ENCODE measurements at places on chromosomes 12 and 14. TPM values are rescaled to one million over a fixed set of nuclear protein-coding genes. Genes with fewer than 3 reads are reported as not detected.
A peak's percentile ranks its signal among the peaks of the same experiment; 100 is the strongest.

DNA sequence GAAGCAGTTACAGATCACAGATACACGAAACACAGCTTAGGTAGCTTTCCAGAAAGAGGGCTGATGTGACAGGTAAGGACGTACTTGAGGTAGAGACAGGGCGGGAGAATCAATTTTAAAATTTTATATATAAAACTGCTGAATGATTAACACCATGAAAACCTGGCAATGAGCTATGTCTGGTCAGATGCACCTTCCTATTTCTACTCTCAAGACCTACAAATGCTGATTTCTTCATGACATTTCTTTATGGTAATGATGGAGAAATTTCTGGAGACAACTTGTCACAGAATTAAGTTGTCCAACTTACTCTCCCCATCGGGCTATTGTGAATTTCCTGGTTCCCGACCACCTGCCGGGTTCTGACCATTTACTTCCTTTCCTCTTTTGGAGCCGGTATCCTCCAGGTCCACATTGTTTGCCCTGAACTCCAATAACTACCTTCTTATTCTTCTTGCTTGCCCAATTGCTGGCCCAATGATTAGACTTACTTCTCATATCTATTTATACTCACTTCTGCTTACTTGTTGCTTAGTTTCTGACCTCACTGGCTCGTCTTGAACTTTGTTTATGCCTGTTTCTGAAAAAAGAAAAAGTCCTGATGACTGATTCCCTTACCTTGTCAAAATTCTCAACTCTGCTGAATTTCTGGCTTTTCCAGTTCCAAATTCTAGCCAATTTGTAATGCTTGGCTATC, 12.8 kb upstream of the ATP2B1 start:
- no peak for DNase-seq

The BICDL1 gene
- 13.4 TPM for total RNA-seq

GRCh38 chr12:2108975-2109671, 56.3 kb downstream of the CACNA1C start:
- DNase-seq: no peak

- DNase-seq: no peak
These were observed 27.7 kb upstream of the CMA1 start for GRCh38 chr14:24535737-24536136.

The SERPINA12 gene
- total RNA-seq: not detected

- DNase-seq: no peak
These were observed 222.8 kb upstream of the NUDT4 start for GRCh38 chr12:93154753-93155480.

DNA sequence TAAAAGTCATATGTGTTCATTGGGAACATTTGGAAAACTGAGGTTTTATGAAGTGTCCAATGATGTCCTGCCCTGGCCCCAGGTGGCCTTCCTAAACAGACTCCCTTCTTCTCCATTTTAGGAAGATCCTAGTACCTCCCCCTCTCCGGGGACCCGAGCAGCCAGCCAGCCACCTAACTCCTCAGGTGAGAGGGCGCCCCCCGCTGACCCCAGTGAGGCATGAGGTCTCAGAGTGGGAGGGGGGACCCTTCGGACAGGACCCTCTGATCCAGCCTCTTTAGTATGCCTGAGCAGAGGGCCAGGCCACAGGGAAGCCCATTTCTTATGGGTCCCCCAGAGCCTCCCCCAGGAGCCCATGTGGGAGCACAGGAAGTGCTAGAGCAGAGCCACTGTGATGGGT, 23.7 kb downstream of the DEGS2 start:
- no peak for DNase-seq

DNA sequence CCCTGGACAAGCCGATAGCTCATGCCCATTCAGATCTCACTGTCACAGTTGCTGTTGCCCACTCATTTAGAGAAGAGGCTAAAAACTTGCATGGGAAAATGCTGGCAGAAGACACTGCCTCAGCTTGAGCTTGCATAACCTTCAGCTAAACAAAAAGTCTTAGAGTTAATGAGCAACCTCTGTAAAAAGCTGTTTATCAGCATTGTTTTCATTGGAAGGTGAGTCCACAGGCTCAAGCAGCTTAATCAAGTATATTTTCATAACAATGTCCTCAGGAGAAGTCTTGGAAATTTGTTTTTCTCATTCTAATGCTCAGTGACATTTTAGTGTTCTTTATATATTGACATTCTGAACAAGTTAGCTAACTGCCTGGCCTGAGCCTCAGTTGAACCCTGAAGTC, 872.9 kb downstream of the TMTC2 start:
- DNase-seq: no peak

The EFS gene
- 5.8 TPM for total RNA-seq

DNA sequence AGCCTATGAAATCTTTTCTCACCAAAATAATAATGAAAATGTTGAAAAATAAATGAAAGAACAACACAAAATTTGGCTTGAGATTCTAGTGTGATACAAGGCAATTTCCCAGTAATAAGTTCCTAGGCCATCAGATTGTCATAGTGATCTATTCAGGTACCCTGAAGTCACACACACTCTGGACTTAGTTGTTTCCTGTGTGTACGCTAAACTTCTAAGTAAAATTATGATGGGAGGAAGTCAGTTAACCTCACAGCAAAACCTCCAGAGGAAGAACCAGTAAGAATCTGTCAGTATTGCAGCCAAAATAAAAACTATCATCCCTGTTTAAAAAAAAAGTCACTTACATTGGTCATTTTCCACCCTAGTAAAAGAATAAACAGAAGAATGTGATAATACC, 81.9 kb downstream of the DBX2 start:
- no peak for DNase-seq

- DNase-seq: no peak
These were observed 32.8 kb downstream of the TBC1D15 start for GRCh38 chr12:71872401-71872800.

- DNase-seq: no peak
These were observed 54.8 kb downstream of the NOC4L start for GRCh38 chr12:132199101-132199500.

- DNase-seq: no peak
These were observed 38.9 kb downstream of the SFSWAP start for GRCh38 chr12:131749618-131750315.

- DNase-seq: peak; percentile 85
These were observed 108.8 kb upstream of the ATF7IP start for GRCh38 chr12:14256555-14257169.

- no peak for DNase-seq
These were observed 14.2 kb downstream of the TRPV4 start for GRCh38 chr12:109818905-109819500.

GRCh38 chr12:104921340-104921739, 36.8 kb downstream of the SLC41A2 start:
- DNase-seq: no peak

DNA sequence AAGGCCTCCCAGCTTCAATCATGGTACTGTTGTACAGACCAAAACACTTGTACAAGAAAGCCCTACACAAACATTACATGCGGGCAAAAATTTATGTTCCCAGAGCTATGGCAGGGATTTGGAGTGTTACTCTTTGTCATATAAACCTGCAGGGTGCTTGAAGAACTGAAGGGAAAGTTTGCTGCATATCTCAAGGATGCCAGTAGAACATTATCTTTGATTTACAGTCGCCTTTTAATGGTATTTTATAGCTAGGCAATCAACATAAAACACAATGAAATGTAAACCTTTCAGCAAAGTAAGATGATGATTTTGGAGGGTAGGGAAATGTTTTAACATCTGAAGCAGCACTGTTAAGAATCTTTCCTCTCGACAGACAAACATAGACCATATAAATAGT, 305.6 kb downstream of the KCNH5 start:
- DNase-seq: no peak

DNA sequence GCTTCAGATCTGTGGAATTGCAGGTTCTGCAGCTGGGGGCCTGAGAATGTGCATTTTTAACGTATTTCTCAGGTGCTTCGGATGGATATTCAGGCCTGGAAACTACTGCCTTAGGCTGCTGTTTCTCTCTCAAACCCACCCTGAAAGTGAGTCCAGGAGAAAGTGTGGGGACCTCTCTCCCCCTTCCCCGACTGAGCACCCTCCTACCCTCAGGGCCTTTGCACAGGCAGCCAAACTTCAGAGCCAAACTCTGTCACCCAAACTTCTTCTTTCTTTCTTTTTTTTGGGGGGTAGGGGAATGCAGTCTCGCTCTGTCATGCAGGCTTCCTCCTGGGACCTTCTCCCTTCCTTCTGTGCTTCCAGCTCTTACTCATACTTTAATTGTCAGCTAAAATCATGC, 82.4 kb upstream of the FBXO21 start:
- no peak for DNase-seq

The GALNT8 gene
- 3.5 TPM for total RNA-seq

GRCh38 chr14:56271970-56272369, 153.8 kb downstream of the PELI2 start:
- DNase-seq: no peak

GRCh38 chr12:71972441-71973074, 33.9 kb downstream of the TPH2 start:
- no peak for DNase-seq

DNA sequence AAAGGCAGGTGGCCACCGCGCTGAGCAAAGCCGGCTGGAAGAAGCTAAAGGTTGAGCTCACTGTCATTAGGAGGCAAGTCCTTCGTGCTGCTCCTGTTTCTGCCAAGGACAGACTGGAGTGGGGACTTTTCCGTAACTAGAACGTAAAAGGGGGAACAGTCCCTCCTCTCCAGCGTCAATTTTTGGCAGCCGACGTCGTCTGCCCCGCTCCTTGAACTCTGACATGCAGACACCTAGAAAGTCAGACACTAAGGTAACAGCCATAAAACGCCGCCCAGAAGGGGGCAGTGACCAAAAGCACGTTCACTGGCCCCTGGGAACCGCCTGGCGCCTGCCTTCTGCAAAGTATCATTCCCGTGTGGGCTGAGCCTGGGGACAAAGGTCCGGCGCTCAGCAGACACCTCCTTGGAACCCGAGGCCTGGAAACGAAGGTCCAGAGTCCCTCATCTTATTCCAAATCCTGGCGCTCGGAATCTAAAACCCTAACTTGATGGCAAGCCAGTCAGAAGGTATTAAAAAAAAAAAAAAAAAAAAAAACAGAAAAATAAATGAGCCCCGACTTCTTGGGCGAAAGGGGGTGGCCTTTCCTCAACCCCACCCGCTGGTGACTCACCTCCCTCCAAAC, 1.1 kb upstream of the LRP1 start:
- DNase-seq: peak; percentile 70

DNA sequence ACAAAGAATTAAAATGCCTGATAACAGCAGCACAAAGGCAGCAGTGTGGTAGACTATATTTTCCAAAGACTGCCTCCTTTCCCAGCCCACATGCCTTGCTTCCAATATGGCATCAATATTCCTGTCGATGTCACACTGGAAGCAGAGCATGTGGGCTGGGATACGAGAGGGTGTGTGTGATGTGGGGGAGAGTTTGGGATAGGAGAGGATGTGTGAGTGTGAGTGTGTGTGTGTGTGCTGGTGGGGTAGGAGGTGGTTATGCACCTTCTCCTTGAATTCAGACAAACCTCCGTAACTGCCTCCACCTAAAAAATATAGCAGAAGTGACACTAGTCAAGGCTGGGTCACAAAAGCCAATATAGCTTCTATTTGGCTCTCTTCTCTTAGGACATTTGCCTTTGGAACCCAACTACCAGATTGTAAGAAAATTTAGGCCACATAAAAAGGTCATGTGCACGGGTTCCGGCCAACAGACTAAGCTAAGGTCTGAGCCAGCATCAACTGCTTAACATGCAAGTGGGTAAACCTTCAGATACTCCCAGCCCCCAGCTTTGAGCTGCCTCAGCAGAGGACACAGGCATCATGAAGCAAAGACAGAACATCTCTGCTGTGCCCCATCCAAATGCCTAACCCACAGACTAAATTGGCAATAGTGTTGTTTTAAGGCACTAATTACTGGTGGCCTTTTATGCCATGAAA, 29.5 kb downstream of the SPPL3 start:
- no peak for DNase-seq

GRCh38 chr14:99560922-99561683, 42.9 kb downstream of the CCDC85C start:
- DNase-seq: no peak

GRCh38 chr14:74472601-74473000, 20.5 kb downstream of the NPC2 start:
- no peak for DNase-seq

DNA sequence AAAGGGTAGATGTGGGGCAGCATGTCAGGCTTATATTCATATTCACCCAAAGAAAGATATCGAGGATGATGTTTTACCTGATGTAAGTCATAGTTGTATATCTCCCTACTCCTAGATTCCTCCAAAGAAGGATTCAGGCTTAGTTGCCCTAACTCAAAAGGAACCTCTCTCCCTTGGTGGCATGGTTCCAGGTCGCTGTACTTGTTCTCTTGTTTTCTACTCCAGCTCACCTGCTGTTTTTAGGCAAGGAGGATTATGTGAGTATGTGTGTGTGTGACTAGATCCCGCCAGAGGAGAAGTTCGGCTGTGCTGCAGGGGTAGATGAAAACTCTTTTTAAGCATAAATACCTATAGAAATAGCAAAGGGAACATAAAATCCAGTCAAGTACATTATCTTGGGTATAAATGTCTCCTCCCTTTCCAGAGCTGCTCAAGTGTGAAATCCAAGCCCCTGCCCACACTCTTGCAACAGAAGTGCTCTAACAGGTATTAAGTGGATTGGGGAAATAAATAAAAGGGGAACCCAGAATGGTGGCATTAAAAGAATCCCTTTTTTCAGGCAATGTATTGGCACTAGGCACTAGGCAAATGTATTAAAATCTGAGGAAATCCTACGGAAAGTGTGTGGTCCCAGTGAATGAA, 375.7 kb downstream of the ZFP36L1 start:
- DNase-seq: no peak

DNA sequence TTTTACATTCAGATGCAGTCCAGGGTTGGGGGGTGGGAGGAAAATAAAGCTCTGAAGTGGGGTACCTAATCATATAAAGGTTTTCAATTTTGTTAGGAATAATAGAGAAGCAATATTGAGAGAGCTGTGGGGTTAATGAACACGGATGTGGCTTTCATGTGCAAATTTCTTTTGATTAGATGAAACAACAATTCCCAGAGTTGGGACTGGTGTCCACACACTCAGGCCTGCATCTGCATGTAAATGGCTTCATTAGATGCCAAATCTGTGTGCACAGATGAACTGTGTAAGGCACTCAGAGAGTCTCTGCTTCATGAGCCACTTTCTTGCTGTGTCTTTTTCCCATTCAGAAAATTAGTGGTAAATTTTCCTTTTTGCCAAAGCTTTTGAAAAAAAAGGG, 377.1 kb upstream of the NOVA1 start:
- DNase-seq: no peak

DNA sequence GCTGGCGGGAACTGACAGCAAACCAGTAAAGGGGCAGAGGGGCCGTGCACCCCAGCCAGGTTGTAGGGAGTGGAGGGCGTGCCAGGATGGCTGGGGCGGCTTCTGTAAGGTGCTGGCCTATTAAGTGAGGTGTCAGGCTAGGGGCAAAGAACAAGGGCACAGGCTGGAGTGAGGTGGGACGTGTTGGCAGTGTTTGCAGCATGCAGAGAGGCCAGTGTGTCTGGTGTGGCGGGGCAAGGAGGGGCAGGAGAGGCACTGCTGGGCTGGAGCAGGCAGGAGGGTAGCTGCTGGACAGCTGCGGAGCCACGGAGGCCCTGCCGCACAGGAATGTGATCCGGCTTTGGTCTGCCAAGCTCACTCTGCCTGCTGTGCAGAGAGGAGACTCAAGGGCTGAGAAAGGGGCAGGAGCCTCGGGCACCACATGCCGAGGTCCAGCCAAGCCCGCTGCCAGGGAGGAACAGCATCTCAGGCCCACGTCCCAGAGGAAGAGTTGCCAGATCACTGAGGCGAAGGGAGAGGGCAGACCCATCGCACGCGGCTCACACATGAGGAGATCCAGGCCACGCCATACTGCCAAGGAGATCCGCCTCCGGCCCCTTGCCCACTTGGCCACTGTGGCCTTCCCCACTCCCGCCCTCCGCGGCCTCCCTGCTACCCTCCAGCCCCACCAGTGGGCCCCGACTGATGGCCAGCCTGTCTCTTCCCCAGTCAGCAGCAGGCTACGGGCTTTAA, 46.8 kb downstream of the AMN start:
- DNase-seq: no peak
